CD8-positive, alpha-beta memory T cell (primary cell): ENCODE measurements at places on chromosomes 13 and 19. TPM values are rescaled to one million over a fixed set of nuclear protein-coding genes. Genes with fewer than 3 reads are reported as not detected.

TNFSF13B gene
- polyA plus RNA-seq, result 10.7 TPM

PRKD2 gene
- polyA plus RNA-seq, result 88.0 TPM

FFAR2 gene
- polyA plus RNA-seq, result not detected

TMEM161A gene
- 30.1 TPM for polyA plus RNA-seq

TRAPPC5 gene
- polyA plus RNA-seq, result 155 TPM

JUNB gene
- 1,529 TPM for polyA plus RNA-seq

GAPDHS gene
- polyA plus RNA-seq, result not detected

GNG7 gene
- polyA plus RNA-seq, result 1.2 TPM

ZNF560 gene
- not detected for polyA plus RNA-seq

BRCA2 gene
- polyA plus RNA-seq, result 1.3 TPM

FREM2 gene
- not detected for polyA plus RNA-seq

SIX5 gene
- polyA plus RNA-seq, result 0.23 TPM

LPAR6 gene
- polyA plus RNA-seq, result 34.2 TPM

CEACAM5 gene
- not detected for polyA plus RNA-seq

ZNF77 gene
- polyA plus RNA-seq, result 3.1 TPM

FCGBP gene
- polyA plus RNA-seq, result 2.7 TPM

ODAD3 gene
- not detected for polyA plus RNA-seq

NKPD1 gene
- polyA plus RNA-seq, result 0.20 TPM

POU4F1 gene
- not detected for polyA plus RNA-seq

ZNF556 gene
- polyA plus RNA-seq, result not detected

GRIN2D gene
- 0.05 TPM for polyA plus RNA-seq

MBD3L3 gene
- polyA plus RNA-seq, result not detected

IGFL3 gene
- polyA plus RNA-seq, result not detected

DPF1 gene
- not detected for polyA plus RNA-seq

SLAIN1 gene
- 43.3 TPM for polyA plus RNA-seq

MPND gene
- 8.4 TPM for polyA plus RNA-seq

STARD13 gene
- polyA plus RNA-seq, result not detected

SIGLEC10 gene
- 1.1 TPM for polyA plus RNA-seq

IGFL1 gene
- polyA plus RNA-seq, result not detected

PNMA8A gene
- polyA plus RNA-seq, result not detected

CALR3 gene
- not detected for polyA plus RNA-seq

SIGLECL1 gene
- polyA plus RNA-seq, result not detected

ZNF528 gene
- 8.8 TPM for polyA plus RNA-seq

SNAPC2 gene
- 21.9 TPM for polyA plus RNA-seq

PSG3 gene
- not detected for polyA plus RNA-seq

CYP4F2 gene
- not detected for polyA plus RNA-seq

PDX1 gene
- polyA plus RNA-seq, result not detected

TTC9B gene
- not detected for polyA plus RNA-seq

CTXN1 gene
- polyA plus RNA-seq, result not detected

ZNF726 gene
- 1.6 TPM for polyA plus RNA-seq

LILRB4 gene
- not detected for polyA plus RNA-seq
